ENCODE measurements at places on chromosomes 2 and 18. TPM values are rescaled to one million over a fixed set of nuclear protein-coding genes. Genes with fewer than 3 reads are reported as not detected.

- no peak overlapping the region for H3K27ac ChIP-seq
- H3K27me3 ChIP-seq: no peaks in the 10 kb centered on the region
- no peak for DNase-seq
- H3K4me1 ChIP-seq: no peaks in the 10 kb centered on the region
Measured at GRCh38 chr2:200665626-200666453, 80.0 kb downstream of the AOX1 start.

GRCh38 chr18:57738078-57738477 is 65.0 kb downstream of the ATP8B1 start:
- no peak for DNase-seq
- no peaks in the 10 kb centered on the region for H3K27me3 ChIP-seq
- H3K4me1 ChIP-seq: no peaks in the 10 kb centered on the region
- no peak overlapping the region for H3K27ac ChIP-seq

DNA sequence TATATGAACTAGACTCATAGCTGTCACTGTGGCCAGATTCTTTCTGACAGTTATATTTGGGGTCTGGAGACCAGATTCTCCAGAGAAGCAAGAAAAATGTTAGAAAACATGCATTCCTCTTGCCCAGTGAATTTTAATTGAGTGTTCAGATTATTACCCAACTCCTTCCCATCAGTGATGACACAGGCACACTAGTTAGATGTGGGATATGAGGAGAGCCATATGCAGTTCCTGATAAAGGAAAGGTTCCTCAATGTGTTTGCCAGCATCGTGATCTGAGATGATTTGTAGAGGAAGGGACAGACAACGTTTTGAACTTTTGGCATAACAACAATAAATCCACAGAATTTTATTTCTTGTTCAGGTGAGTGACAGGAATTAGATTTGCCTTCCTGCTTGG is 308.6 kb downstream of the PIEZO2 start:
- no peaks in the 10 kb centered on the region for H3K36me3 ChIP-seq
- DNase-seq: no peak
- H3K4me1 ChIP-seq: no peaks in the 10 kb centered on the region
- no peak overlapping the region for H3K27ac ChIP-seq
- no peaks in the 10 kb centered on the region for H3K27me3 ChIP-seq

Gene C2orf80
- not detected for total RNA-seq

- no peaks in the 10 kb centered on the region for H3K36me3 ChIP-seq
- DNase-seq: no peak
- H3K27me3 ChIP-seq: no peaks in the 10 kb centered on the region
- H3K4me1 ChIP-seq: no peaks in the 10 kb centered on the region
- no peak overlapping the region for H3K4me3 ChIP-seq
Measured at GRCh38 chr18:29188760-29189159, 1011.8 kb upstream of the CDH2 start.

Gene ACTR2
- 294 TPM for total RNA-seq

GRCh38 chr2:47935071-47935470 is 28.8 kb upstream of the FBXO11 start:
- no peak overlapping the region for H3K27ac ChIP-seq
- H3K4me3 ChIP-seq: no peak overlapping the region
- H3K27me3 ChIP-seq: no peaks in the 10 kb centered on the region
- no peaks in the 10 kb centered on the region for H3K4me1 ChIP-seq
- no peaks in the 10 kb centered on the region for H3K36me3 ChIP-seq

Gene MERTK
- 0.88 TPM for total RNA-seq

DNA sequence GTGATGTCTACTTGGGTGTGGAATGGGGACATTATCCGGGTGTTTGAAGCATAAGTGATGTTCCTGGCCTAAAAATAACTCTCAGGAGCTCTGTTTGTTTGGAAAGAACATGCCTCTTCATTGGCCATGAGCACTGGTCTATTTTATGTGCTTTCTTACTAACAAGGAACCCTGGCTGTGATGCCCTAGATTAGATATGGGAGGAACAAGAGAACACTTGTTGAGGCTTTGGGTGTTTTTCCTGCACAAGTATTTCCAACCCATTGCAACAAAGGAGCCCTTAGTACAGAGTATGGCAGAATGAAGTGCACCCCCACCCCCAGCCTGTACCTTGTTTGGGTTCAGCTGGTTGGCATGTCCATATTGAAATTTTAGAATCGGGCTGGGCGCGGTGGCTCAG is 95.9 kb downstream of the SLC4A3 start:
- DNase-seq: no peak
- no peaks in the 10 kb centered on the region for H3K36me3 ChIP-seq
- H3K4me1 ChIP-seq: no peaks in the 10 kb centered on the region
- H3K27me3 ChIP-seq: no peaks in the 10 kb centered on the region

- no peaks in the 10 kb centered on the region for H3K27me3 ChIP-seq
- DNase-seq: no peak
- H3K4me1 ChIP-seq: no peaks in the 10 kb centered on the region
Measured at GRCh38 chr2:32212295-32212694, 46.6 kb downstream of the SLC30A6 start.

DNA sequence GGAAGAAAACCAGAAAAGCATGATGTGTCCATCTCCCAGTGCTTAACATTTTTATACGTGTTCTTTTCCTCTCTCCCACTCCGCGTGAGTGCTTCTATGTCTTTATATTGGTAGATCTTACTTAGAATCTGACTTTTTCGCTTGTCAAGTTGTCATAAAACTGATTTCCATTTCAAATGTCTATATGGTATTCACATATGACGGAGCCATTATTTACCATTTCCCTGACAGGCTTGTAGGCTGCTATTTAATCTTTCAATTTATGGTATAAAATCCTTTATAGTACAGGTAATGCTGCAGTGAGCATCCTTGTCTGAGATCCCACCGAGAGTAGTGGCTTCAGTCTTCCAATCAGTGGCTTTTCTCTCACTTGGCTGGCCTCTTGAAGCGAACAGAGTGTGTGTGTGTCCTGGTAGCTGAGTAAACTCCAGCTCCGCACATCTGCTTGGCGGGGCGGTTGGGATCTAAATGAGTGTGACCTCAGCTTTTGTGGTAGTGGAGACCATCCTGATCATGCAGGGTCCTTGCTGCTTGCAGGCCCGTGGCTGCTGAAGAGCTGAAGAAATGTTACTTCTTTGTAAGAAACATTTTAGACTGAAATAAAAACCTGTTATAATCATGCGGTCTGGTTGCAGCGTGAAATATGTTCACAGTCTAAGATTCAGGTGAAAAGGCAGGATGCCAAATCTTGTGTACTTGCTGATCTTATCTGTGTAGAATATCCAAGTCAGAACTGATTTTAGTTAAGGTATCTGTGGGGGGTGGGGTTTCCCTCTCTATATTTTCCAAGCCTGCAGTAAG is 40.2 kb downstream of the INPP4A start:
- no peak for DNase-seq
- no peak overlapping the region for H3K4me3 ChIP-seq
- no peak overlapping the region for H3K27ac ChIP-seq

GRCh38 chr2:42742740-42743658 is 20.9 kb downstream of the OXER1 start:
- no peaks in the 10 kb centered on the region for H3K27me3 ChIP-seq
- no peaks in the 10 kb centered on the region for H3K4me1 ChIP-seq
- DNase-seq: no peak
- no peaks in the 10 kb centered on the region for H3K36me3 ChIP-seq

Gene KLHL14
- total RNA-seq: not detected

GRCh38 chr2:108377815-108378630 is at the start of gene SULT1C4:
Gene SULT1C4 (plus strand): TSS chr2:108377954. CDS start chr2:108378338, 384 bp downstream.
- H3K4me1 ChIP-seq: no peaks in the 10 kb centered on the region
- no peak within 1 kb of the TSS for H3K4me3 ChIP-seq
- H3K27ac ChIP-seq: no peak within 1 kb of the TSS
- DNase-seq: no peak

Gene TMEM178A
- not detected for total RNA-seq

GRCh38 chr2:97718051-97718882 is 4.9 kb downstream of the ZAP70 start:
- peaks cover 21% of the 10 kb centered on the region for H3K36me3 ChIP-seq
- no peaks in the 10 kb centered on the region for H3K27me3 ChIP-seq
- H3K27ac ChIP-seq: peak overlapping the region; percentile 58
- DNase-seq: peak; percentile 79
- H3K4me1 ChIP-seq: peaks cover 81% of the 10 kb centered on the region

Gene CPO
- 0.20 TPM for total RNA-seq

GRCh38 chr2:95275151-95275515 is 884 bp downstream of the PROM2 start:
- H3K4me3 ChIP-seq: no peak overlapping the region
- DNase-seq: no peak
- H3K36me3 ChIP-seq: no peaks in the 10 kb centered on the region
- no peak overlapping the region for H3K27ac ChIP-seq

Gene ASXL3
- total RNA-seq: not detected

DNA sequence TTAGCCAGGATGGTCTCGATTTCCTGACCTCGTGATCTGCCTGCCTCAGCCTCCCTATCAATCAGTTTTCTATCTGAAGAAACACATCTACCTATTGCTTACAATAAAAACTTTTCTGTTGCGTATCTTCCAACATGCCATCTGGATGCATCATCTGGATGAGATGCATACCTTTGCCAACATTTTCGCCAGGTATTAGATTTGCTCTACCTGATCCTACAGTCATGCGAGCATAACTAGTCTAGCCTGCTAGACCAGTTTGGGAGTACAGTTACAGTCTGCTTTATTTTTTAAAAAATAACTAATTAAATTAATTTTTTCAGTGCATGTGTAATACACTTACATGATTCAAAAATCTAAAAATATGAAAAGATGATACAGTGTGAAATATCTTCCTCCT is 334.0 kb upstream of the MEX3C start:
- H3K36me3 ChIP-seq: no peaks in the 10 kb centered on the region
- H3K4me3 ChIP-seq: no peak overlapping the region
- H3K27me3 ChIP-seq: no peaks in the 10 kb centered on the region
- DNase-seq: no peak

DNA sequence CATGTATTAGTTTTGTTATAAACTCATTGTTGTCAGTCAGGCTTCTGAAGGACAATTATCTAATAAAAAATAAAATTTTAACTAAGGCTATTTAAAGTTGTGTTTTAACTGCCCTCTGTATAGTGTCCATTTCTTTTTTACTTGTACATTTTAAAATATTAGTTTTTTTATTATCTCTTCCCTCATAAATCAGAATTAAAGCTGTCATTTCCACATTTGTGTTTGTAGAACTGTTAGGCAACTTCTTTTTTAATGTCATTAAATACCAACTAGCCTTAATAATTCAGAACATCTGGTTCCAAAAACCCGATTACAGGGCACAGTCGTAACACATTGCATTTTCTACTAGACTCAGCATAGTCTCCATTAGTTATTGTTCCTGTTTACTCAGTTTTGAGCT is 1749.0 kb upstream of the CELF4 start:
- no peaks in the 10 kb centered on the region for H3K36me3 ChIP-seq
- H3K4me1 ChIP-seq: no peaks in the 10 kb centered on the region
- no peak for DNase-seq
- no peak overlapping the region for H3K4me3 ChIP-seq
- no peak overlapping the region for H3K27ac ChIP-seq

- no peak within 1 kb of the TSS for H3K27ac ChIP-seq
- no peak for DNase-seq
- no peaks in the 10 kb centered on the region for H3K36me3 ChIP-seq
- H3K27me3 ChIP-seq: no peaks in the 10 kb centered on the region
- H3K4me1 ChIP-seq: peaks cover 21% of the 10 kb centered on the region
Measured at GRCh38 chr2:179049546-179050311, at the start of gene CCDC141. Gene CCDC141 (minus strand): TSS chr2:179050137. CDS start chr2:179049941, 196 bp downstream.

- H3K4me1 ChIP-seq: no peaks in the 10 kb centered on the region
- H3K4me3 ChIP-seq: no peak overlapping the region
- no peaks in the 10 kb centered on the region for H3K27me3 ChIP-seq
- no peaks in the 10 kb centered on the region for H3K36me3 ChIP-seq
- DNase-seq: no peak
Measured at GRCh38 chr2:217418544-217418943, 558.7 kb upstream of the TNP1 start.

Gene NEU2
- total RNA-seq: not detected

- H3K4me1 ChIP-seq: no peaks in the 10 kb centered on the region
- no peaks in the 10 kb centered on the region for H3K36me3 ChIP-seq
- DNase-seq: no peak
- H3K4me3 ChIP-seq: no peak overlapping the region
- no peak overlapping the region for H3K27ac ChIP-seq
- H3K27me3 ChIP-seq: no peaks in the 10 kb centered on the region
Measured at GRCh38 chr18:79217979-79218604, 148.9 kb downstream of the ATP9B start.

DNA sequence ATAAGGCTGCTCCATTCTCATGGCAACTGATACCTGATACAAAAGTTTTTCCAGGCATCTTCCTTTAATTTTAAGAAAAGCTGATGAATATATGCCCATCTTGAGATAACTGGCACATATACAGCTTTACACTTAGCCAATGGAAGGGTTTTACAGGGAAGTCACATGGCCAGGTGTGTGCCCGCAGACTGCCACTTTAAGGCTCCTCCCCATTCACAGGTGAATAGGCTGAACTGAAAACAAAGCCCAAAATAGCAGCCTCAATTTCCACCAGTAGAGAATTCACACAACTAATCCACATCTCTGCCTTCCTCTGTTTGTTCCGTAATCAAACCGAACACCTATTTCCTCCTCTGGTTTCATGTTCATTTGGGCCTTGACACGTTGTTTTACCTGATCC is 9.8 kb upstream of the ME2 start:
- no peaks in the 10 kb centered on the region for H3K4me1 ChIP-seq
- no peak for DNase-seq

DNA sequence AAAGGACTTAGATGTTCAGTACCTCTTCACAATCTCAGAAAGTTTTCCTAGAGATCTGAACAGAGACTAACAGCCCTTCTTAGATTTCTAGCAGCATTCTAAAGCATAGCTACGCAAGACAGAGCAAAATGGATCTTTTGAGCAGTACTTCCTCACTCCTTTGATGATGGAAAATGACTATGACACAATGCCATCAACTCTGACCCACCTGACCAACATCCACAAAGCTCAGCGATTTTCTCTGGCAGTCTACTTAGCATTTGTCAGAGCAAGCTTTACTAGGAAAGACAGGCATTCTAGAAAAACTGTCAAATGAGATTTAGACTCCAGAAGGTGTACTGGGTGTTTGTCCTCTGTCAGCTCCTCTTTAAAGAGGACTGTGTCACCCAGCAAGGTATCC is 180.9 kb upstream of the ACVR2A start:
- H3K27me3 ChIP-seq: no peaks in the 10 kb centered on the region
- no peaks in the 10 kb centered on the region for H3K36me3 ChIP-seq
- H3K4me1 ChIP-seq: peaks cover 18% of the 10 kb centered on the region
- no peak for DNase-seq
- H3K27ac ChIP-seq: no peak overlapping the region

Gene FBXO15
- total RNA-seq: 0.55 TPM

DNA sequence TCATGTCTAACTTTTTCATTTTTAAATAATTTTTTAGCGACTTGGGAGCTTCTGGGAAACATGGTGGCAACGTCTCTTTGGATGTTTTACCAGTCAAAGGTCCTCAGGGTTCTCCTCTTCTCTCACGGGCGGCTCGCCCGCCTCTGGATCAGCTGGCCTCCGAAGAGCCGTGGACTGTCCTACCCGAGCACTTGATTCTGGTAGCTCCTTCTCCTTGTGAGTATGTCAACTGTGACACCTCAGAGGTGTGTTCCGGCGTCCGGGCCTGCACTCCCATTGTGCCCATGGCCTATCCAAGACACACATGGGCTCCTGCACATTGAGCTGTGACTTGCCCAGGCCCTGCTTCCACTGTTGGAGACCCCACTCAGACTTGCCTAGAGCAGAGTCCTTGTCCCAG is 104.3 kb downstream of the CEP192 start:
- H3K4me1 ChIP-seq: no peaks in the 10 kb centered on the region
- H3K27ac ChIP-seq: no peak overlapping the region
- H3K4me3 ChIP-seq: no peak overlapping the region
- DNase-seq: no peak
